ENCODE measurements at places on chromosomes 12 and 14. TPM values are rescaled to one million over a fixed set of nuclear protein-coding genes. Genes with fewer than 3 reads are reported as not detected.

DNA sequence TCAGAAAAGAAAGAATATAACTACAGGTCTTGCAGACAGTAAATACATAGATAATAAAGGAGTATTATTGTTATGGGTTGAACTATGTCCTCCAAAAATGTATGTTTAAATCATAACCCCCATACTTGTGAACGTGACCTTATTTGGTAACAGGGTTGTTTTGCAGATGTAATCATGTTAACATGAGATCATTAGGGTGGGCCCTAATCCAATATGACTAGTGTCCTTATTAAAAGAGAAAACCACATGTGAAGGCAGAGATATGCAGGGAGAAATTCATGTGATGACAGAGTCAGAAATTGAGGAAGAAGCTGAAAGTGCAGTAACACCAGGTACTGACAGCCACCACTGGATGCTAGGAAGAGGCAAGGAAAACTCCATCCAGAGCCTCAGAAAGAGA lies 29.0 kb downstream of the MAGOHB start:
- DNase-seq = no peak

DNA sequence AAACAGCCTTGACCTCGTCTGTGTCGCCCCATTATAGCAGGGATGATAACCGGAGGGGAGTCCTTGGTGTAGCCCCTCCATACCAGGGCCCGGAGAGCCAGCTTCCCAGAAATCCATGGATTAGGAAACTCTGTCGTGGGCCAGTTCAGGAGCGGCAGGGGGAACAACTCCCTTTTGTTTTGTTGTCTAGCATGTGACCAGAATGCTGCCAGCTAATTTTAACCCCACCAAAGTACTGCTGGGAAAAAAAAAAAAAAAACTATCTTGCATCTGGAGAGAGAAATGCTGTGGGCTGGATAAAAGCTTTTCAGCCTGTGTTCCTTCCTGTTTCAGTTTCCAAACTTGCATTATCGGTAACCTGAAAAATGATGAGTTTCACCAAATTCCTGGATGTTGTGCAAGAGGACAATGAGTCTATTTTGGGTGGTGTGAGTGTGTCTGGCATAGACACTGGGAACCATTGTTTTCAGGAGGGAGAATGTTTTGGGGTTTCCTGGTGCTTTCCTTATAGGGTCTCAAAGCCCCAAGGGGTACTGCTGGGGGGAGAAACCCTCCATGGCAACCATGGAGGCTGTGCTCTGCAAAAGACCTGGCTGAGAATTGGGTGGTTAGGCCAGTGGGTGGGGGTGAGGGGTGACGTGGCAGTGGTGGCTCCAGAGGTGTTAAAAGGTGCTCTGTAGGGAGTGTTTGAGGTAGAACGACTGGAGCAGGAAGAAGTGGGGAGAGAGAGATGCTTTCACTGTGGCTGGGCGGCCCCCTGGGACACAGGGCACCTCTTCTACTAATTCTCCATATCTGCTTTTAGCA lies 14.9 kb upstream of the IRF2BPL start:
- no peak for DNase-seq

DNA sequence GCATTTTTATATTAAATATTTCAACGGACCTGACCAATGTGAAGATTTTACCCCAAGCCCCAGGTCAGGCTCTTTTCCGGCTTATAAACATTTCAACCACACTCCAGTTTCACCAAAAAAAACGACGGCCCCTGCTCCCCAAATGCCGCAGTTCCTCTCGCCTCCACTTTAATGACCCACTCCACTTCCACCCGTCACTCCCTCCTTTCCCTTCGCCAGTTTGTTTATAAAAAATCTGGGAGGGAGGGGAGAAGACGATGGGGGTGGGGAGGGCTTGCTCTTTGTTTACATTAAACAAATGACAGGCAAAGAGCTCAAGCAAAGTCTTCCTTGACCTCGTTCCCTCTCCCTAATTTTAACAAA lies 5.4 kb downstream of the SIX6 start:
- DNase-seq = no peak

- no peak for DNase-seq
Observed at GRCh38 chr12:96143827-96144565, 50.2 kb upstream of the ELK3 start.

GRCh38 chr12:262113-262512 lies 523 bp downstream of the SLC6A13 start:
- no peak for DNase-seq

- DNase-seq = no peak
Observed at GRCh38 chr12:107983756-107984472, 145.2 kb upstream of the WSCD2 start.

- DNase-seq = no peak
Observed at GRCh38 chr12:4648104-4648500, 749 bp downstream of the AKAP3 start.

- DNase-seq = no peak
Observed at GRCh38 chr14:61111731-61112130, 130.7 kb downstream of the SLC38A6 start.

- DNase-seq = no peak
Observed at GRCh38 chr12:2335513-2335912, 282.7 kb downstream of the CACNA1C start.

- DNase-seq = no peak
Observed at GRCh38 chr12:6177642-6178358, 22.4 kb upstream of the CD9 start.

DNA sequence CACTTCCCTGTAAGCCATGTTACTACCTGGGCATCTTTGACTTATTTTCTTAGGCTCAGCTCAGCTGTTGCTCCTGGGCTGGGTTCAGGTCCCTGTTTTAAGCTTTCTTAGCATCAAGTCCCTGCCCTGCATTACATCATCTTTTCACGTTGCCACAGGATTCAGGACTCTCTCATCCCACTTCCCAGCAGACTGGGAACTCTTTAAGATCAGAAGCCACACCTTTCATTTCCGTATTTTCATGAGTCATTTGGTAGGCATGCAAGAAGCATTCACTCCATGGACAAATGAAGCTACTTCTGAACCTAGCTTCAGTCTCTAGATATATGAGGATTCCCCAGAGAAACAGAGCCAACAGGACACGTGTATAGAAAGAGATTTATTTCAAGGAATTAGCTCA lies 726.8 kb downstream of the VRK1 start:
- DNase-seq = no peak

MRPL52 gene
- 131 TPM for total RNA-seq

KRT82 gene
- not detected for total RNA-seq

TAS2R8 gene
- total RNA-seq = not detected

BRI3BP gene
- 12.6 TPM for total RNA-seq

Measured in GM23338 (cell line).